ENCODE measurements at places on chromosomes 7 and 10.

- no peak for DNase-seq
These were observed 48.2 kb upstream of the AGBL3 start for GRCh38 chr7:134938141-134938540.

DNA sequence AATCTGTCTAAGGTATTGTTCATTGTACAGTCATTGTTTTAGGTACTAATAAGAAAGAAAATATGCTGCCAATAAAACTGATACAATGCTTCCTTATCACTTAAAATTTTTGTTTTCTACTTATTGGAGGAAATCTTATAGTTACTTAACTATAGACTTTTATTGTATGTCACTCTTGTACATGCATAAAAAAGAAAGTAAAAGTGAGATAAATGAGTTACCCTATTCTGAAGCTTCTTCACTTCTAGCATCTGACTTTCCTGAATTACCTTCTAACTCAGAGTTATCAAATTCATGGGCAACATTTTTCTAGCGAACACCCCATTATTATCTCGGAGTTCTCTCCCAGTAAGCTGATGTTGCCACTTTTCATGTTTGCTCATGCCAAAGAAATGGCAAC lies 504.9 kb downstream of the SH2D4B start:
- no peak for DNase-seq

DNA sequence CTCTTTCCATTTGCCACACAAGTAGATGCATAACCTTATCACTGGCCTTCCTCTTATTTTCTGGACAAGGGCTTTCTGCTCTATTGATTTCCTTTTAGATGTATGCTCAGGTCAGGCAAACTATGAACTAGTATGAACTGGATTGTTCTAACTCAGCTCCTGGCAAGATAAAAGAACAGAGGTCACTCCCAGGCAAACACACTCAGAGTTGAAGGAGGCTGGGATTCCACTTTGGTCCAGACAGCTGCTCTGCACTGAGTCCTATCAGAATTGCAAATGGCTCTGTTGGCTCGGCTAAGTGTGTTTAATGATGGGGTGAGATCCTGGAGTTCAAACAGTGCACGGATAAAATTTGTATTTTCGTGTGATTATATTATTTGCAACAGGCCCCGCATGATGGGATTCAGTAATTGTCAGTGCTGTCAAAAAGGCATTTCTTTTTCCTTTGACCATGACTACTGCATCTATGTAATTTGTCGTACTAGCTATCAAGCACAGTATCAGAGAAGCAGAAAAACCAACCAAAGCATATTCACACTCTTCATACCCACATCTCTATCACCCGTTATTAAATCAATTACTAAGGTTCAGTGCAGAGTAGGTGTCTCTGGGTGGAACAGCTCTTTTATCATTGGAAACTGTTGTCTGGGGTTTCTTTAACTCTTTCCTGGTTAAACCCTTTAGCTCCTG lies 288.1 kb upstream of the PRKCQ start:
- DNase-seq: no peak

- no peak for DNase-seq
These were observed 367.8 kb downstream of the PPP1R3A start for GRCh38 chr7:113550966-113551365.

- DNase-seq: no peak
These were observed 65.4 kb upstream of the ZNF92 start for GRCh38 chr7:65308300-65308678.

DNA sequence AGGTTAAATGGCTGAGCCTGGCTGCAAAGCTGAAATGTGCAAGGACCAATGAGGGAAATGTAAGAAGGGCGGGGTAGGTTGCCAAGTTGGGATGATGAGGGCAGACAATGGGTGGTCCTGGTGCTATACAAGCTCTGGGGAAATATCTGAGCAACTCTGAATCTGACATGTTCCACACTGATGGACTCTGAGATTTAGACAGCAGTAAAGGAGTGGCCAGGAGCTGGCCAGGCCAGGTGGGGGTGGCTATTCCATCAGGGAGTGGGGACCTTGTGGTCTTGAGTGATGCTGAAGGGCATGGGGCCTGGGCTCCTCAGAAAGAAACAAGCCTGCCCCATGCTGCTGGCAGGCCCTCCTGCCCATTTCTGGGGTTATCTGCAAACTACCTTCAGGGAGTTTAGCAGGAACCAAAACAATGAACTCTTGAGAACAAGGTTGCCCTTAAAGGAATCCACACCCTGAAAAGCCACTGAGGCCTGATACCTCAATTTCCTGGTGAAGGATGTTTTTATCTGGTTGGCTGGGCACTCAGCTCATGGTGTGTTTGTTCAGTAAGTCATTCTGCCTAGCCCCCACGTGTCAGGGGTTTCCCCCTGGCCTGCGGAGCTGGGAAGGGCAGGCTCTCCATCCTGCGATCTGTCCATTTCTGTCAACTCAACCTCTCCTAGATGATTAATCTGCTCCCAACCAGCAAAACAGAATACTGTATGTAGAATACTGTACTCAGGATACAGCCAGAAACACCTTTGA lies 143.3 kb upstream of the TNS3 start:
- peak; percentile 53 for DNase-seq

DNA sequence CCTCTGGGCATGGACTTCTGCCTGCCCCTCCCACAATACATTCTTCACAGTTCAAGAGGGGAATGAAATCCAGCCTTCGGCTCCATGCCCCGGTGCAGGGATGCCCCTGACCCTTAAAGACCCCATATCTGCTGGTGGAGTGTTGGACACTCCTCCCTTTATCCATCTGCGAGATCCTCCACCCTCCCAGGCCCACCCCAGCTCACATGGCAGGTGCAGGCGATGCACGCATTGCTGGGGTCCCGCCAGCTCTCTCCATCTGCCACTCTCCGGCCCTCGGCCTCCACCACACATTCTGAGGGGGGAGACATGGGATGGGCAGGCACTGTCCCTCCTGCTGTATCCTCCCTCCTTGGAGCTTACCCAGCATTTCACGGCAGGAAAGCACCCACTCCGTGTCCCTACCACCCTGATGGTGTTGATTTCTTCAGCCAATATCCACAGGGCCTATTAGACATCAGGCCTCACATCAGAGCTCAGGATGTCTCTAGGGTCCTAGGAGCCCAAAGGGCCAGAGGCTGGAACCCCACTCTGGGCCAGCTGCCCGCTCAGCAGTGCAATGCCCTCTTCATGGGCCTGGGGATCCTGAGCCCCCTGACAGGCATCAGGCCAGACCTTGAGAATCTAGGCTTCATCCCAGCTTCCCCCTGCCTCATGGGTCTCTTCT lies 18.3 kb downstream of the ATP6V1F start:
- no peak for DNase-seq

DNA sequence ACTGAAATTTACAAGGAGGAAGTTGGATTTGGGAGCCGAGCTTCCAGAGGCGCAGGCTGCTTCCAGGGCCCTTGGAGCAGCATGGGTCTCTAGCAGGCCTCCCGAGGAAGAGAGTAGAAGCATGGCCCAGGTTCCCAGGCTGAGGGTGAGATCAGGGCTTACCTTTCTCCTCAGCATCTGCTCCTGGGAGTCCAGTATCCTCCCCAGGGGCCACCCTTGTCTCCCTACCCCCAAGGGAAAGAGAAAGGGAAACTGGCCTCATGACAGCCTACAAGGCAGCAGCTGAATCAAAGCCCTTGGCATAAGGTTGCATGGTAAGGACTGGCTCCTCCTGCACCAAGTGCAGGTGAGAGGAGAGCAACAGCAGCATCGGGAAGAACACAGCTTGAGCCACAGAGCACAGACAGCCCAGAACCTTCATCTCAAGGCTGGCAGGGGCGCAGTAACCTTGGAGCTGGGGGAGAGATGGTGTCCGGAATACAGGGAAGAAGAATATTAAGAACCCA lies 114.5 kb downstream of the MARCHF5 start:
- no peak for DNase-seq

DNA sequence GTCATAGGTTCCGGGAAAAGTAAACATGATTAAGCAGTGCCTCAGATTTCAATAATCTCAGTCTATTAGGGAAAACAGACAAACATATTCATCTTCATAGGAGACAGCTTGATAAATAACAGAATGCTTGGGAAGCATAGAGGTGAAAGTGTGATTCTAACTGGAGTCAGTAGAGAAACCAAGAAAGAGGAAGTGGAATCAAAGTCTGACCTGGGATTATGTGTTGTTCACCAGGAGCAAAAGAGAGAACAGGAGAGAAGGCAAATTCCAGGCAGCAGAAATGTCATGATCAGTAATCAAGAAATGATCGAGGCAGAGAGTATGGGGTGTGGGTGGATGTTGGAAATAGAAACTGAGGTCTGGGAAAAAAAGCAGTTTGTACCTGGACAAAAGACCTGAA lies 43.7 kb downstream of the DGKB start:
- no peak for DNase-seq

GRCh38 chr10:129653861-129654260 lies 186.8 kb downstream of the MGMT start:
- DNase-seq: no peak

DNA sequence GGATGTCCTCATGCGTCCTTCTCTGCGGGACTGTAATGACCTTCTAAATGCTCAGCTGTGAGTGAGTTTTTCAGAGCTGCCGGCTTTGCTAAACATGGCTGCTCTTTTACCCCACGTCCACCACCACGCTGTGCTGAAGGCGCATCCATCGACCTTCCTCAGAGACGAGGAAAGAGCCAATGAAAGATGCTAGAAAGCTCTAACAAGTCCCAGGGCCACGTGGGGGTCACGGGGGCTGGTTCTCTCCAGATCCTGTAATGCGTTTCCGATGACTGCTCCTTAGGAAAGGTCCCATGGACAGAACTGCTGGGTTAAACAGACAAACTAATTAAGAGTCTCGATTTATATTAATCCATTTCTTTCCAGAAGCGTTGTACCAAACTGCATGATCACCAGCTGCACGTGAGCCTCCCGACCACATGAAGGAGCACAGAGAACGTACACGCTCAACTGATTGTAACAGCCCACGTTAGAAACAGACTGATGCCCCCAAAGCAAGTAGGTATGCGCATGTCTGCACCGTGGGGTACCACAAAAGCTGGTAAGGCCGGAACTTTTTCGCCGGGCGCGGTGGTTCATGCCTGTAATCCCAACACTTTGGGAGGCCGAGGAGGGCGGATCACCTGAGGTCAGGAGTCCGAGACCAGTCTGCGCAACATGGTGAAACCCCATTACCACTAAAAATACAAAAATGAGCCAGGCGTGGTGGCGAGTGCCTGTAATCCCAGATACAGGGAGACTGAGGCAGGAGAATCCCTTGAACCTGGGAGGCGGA lies 109.6 kb downstream of the TCERG1L start:
- DNase-seq: no peak

- no peak for DNase-seq
These were observed 23.1 kb downstream of the CASD1 start for GRCh38 chr7:94532676-94533075.

- DNase-seq: no peak
These were observed 83.2 kb downstream of the SLC16A9 start for GRCh38 chr10:59626523-59626869.

GRCh38 chr10:1977461-1977860 lies 240.1 kb upstream of the ADARB2 start:
- DNase-seq: no peak

DNA sequence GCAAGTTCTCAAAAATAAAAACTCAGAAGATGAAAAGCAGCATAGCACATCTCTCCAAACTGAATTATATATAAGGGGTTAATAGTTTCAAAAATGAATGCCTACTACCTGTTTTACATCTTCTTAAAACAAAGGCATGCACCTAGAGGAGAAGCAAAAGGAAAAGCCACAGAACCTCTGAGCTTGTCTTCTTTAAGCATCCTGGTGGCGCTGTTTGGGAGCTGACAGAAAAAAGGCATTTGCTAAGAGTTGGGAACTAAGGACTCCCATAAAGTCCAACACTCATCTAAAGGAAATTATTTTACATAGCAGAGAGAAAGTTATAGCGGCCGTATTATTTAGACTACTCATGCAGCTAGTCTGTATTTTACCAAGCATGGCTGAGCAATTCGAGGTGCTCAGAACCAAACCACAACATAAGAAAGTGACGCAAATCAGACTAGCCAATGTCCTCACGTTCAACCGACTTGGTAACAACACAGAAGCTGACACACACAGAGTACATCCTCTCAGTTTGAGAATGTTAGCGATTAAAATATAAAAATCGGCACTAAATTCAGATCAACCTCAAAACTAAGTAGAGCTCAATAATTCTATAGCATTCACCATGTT lies 38.8 kb downstream of the PTN start:
- DNase-seq: no peak

DNA sequence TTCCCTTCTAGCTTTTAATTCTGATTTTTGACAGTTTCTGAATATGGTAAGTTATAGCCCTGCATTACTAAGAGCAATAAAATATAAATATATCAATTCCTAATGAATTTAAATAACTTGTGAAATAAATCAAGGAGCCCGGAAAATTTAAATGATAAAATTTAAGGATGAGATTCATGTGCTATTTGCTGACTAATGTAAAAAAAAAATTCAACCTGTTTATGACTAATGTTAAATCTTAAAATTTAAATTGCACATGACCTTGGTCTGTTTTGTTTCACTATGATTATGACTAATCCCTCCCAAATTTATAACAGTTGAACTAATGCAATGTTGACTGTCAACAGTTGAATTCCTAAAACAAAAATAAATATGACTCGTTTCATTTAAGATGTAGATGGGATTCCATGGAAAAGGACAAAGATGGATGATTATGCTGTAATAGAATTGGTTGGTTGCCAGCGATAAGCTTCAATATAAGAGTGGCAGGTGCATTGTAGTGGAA lies 419.9 kb downstream of the NRG3 start:
- no peak for DNase-seq

Data from NAMALWA (cell line).